T-helper 9 cell (primary cell): ENCODE measurements at places on chromosomes 1 and 21.

- no peak for DNase-seq
These were observed 127.3 kb downstream of the CAMTA1 start for GRCh38 chr1:6912518-6912917.

GRCh38 chr1:173240609-173241008, 33.5 kb upstream of the TNFSF4 start:
- DNase-seq = no peak

- no peak for DNase-seq
These were observed 505.2 kb downstream of the SMYD3 start for GRCh38 chr1:246001837-246002230.

GRCh38 chr21:37202221-37203110, 64.7 kb downstream of the VPS26C start:
- DNase-seq = no peak

GRCh38 chr21:29133241-29133640, 2.8 kb downstream of the MAP3K7CL start:
- DNase-seq = no peak

DNA sequence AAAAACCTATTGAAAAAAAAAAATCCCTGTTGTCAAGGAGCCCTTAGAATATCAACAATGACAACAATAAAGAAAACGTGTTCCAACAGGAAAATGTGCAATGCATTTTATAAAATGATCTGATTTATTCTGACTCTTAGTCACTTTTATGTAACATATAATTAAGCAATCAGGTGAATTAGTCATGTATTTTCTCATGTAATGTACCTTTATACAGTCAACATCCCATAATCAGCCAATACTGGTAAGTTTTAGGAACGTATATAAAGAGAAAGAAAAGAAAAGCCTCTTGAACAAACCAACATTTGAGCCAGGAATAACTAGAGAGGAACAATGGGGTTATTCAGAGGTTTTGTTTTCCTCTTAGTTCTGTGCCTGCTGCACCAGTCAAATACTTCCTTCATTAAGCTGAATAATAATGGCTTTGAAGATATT, at the start of gene CLCA4:
Gene CLCA4, plus strand, starts transcription at position 292 of the 435 bp plus-strand sequence. Its CDS starts 42 bp downstream, at position 334.
- no peak for DNase-seq

GRCh38 chr1:182602935-182603645, 1.1 kb downstream of the RGS16 start:
- no peak for DNase-seq

- no peak for DNase-seq
These were observed 84.1 kb upstream of the PRDX6 start for GRCh38 chr1:173392895-173393658.

GRCh38 chr1:28782011-28782410, 30.0 kb upstream of the OPRD1 start:
- DNase-seq = no peak

DNA sequence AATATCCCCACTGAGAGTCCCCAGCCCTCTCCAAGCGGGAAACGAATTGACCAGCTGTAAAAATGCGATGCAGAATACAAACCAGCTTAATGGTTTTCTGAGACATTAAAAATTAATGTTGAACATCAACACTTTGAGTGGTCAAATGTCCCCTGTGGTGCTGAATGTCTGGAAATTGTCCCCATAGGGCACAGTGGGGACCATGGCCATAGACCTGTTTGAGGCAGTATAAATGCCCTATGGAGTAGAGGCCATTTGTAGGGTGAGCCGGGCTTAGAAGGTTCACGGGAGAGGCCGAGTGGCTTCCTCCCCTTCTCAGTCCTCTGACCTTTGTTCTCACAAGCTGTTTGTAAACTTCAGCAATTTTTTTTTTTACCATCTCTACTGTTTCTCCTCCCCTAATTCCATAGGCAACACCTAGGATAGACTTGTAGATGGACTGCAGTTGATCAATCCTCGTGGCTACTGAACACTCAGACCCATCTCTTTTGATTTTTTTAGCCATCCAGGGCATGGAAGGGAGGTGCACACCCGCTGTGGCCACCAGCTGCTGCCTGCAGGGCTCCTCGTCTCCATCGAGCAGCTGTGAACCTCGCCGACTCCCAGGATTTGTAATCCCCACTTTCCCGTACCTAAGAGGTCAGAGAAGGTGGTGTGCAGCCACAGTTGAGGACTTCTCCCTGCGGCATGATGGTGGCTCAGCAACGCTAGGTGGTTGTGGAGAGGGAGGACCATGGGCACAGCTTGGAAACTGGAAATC, 41.0 kb downstream of the KAZN start:
- no peak for DNase-seq

DNA sequence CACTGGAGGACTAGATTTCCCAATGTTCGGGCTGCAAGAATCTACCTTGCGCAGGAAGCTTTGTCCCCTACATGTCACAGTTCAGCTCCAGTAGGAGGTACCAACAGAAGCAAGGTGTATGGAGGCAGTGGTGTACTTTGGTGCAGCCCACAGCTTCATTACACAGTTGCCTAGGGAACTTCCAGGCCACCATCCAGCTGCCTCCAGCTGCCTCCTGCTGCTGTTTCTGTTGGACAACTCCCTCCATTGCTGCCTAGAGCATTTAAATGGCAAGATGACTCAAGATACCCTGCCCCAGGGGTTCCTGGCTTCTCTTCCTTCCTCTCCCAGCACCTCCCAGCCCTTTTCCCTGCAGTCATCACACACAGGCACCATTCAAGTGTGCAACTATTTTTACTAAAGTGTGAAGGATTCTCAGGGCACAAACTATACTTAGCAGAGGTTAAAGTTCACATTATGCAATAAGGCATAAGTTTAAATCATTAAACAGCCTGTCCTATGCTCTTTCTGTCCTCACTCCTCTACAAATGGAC, 39.0 kb upstream of the ATP1A1 start:
- DNase-seq = no peak
